HuH-7 (cell line): ENCODE measurements at places on chromosomes 6 and 20.

GRCh38 chr20:49706630-49707091 lies 7.0 kb downstream of the B4GALT5 start:
- no peak for DNase-seq

- no peak for DNase-seq
These were observed 15.0 kb downstream of the KIAA0319 start for GRCh38 chr6:24630856-24631505.

DNA sequence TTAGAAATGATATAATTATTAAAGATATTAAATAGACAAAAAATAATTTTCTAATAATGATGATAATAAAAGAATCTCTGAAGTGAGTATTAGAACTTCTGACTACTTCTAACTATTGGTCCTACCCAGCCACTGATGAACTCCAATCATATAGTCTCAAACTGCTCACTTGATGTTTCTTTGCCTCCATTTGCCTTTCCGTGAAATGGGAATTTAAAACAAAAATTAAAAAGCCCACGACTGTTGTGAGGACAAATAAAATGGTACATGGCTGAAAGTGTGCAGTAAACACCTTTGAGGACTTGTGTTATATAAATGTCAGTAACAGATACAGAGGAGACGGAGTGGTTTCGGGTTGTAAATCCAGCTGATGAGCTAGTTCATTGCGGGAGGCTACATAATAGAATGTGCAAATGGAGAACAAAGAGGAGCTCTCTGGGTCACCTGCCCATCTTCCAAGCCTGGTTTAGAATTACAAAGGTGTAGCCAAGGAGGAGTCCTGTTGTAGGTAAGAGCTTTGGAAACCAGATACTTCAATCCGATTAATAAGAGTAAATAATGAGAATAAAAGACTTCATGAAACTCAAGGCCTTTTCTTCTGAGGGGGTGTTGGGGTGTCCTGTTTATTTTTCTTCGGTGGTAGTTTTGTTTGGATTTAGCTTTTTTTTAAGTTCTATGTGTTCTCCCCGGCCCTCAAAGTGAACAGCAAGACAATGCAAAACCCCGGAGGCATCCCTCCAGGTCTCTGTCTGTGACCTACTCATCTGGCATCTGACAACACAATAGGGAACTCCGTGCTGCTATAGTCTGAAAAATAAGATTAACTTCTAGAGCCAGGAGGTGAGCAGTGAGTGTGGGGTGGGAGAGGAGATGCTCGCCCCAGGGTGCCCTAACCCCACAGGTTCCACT lies 4.4 kb upstream of the PXDC1 start:
- DNase-seq = no peak

DNA sequence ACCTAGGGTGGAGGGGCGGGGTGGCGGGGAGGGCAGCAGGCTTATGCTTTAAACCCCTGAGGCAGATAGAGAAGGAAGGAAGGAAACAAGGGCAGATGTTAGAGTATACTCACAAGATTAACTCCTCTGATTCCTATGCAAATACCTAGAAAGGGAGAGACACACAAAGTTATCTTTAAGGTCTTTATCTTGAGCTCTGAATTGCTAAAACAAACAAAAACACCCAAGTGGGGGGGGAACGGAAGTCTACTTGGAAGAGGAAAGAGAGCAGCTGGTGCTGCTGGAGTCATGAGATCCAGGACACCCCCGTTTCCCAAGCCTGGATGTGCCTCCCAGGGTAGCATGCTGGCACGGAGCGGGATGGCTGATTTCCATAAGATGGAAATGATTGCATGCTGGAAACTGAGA lies 43.4 kb downstream of the PLAGL1 start:
- DNase-seq = no peak

DNA sequence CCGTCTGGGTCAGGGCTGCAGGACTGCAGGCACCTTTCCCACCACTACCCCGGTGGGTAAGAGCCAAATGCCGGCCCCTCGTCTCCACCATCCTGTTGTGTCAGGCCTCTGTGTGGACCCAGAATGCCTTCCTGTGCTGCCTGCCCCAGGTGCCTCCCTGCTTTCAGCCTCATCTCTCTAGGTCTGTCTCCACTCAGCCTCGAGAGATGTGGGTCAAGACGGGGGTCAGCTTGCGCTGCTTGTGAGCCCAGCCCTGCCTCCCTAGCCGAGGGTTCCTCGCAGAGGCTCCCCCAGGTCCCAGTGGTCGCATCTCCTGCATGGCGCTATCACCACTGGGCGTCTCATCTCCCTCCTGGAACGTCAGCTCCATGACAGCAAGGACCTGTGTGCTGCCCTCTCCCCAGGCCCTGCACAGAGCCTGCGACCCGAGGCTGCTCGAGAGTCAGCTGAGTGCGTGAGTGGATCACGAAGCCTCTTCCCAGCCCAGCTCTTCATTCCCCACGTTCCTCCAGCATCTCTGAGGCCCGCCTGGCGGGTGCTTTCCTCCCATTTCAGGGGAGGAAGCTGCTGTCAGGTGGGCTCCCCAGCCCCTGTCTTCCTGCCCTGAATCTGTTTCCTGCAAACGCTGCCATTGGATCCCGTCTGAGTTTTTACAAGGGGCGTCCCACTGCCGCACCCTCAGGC lies 38.7 kb upstream of the ZBP1 start:
- no peak for DNase-seq

DNA sequence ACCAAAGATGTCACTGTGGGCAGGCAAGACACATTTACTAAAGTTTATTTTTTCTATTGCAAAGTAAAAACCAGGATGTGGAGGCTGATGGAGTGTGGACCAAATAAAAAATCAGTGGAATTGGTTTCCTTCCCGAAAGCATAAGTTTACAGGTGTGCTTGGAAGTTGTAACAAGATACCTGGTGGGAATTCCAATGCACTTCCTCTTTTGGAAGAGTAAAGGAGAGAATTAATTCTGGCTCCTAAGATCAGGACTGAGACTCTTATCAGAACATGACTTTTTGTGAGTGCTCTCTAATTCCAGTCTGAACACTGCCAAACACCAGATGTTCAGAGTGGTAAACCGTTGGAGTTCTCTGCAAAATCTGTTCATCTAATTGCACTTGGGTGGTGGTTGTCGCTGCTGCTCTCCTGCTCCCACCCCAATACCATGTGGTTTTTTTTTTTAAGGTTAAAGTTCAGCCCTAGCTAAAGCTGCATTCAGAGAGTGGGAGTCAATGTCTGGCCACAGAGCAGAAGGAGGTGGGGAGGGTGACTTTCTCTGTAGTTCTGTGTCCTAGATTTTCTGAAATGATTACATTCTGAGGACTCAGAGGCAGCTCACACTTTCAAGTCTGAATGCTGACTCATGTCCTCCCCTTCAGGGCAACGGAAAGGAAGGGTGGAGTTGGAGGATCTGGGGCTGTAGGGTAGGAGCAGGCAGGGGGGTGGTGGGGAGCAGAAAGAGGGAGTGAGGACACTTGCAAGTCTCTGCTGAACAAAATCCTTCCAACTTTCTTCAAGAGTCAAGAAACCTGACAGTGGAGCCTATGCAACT lies 275.8 kb upstream of the PRDM1 start:
- DNase-seq = no peak

DNA sequence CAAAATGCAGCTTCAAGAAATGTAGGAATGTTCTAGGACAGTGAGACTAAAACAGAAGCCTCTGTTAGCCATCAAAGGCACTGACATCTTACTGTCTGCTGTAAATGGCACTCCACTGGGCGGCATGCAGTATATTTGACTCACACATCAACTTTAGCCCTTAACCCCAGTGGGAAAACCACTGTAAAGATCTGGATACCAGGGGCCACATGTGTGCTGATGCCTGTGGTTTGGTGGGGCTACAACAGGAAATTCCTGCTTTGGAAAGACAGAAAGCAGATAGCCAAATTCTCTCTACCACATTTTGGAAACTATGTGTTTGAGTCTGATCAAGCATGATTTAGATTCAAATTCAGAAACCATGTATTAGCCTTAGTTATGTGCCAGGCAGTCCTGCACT lies 4.3 kb downstream of the PFDN4 start:
- DNase-seq = no peak

GRCh38 chr6:104404377-104404776 lies 455.3 kb downstream of the HACE1 start:
- DNase-seq = no peak

DNA sequence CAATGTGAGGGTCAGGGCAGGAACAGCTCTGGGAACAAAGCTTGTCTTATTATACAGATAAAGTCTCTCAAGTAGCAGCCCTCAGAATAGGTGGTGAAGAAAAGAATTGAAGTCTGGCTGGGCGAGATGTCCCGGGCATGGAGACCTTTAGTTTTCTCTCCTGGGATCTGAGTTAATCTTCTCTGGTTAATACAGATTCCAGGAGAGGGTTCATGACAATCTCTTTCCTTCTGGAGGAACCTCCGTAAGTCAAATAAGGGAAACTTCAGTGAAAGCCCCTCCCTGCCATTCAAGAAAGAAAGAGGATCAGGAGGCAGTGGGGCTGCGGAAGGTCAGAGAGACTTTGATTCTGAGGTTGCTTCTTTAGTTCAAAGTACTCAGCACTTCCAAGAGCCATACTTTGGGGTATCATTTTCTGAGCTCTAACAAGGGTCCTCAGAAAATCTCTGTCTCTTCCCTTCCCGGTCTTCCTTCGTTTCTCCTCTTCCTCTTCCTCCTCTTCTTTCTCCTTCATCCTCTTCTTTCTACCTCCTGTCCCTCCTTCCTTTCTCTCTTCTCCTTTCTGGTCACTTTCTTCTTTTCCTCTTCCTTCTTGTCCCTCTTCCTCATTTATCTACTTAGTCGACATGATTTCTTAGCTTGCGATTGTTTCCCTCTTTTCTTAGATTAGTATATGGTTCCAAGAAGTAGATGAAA lies 4.6 kb upstream of the ZNF184 start:
- no peak for DNase-seq

DNA sequence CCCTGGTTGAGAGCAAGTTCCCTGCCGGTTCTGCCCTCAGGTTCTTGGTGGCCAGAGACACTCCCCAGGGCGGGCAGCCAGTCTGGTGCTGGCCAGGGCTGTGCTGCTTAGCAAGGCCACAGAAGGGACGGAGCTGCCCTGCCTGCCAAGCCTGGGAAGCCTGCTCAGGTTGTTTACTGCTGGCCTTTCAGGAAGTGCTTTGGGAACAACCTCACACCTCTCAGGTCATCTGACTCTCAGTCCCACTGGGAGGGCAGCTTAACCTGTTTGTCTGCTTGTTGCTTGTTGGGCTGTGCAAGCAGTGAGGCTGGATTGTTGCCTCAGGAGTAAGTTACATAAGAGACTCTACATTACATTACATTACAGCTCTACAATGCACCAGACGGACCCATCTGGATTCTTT lies 75.8 kb upstream of the AFDN start:
- DNase-seq = peak; percentile 69

- DNase-seq = no peak
These were observed 15.2 kb downstream of the COX4I2 start for GRCh38 chr20:31652917-31653396.

GRCh38 chr20:61769286-61769832 lies 296.3 kb downstream of the TAF4 start:
- no peak for DNase-seq

GRCh38 chr6:107539409-107539808 lies 49.5 kb downstream of the SOBP start:
- peak; percentile 38 for DNase-seq

DNA sequence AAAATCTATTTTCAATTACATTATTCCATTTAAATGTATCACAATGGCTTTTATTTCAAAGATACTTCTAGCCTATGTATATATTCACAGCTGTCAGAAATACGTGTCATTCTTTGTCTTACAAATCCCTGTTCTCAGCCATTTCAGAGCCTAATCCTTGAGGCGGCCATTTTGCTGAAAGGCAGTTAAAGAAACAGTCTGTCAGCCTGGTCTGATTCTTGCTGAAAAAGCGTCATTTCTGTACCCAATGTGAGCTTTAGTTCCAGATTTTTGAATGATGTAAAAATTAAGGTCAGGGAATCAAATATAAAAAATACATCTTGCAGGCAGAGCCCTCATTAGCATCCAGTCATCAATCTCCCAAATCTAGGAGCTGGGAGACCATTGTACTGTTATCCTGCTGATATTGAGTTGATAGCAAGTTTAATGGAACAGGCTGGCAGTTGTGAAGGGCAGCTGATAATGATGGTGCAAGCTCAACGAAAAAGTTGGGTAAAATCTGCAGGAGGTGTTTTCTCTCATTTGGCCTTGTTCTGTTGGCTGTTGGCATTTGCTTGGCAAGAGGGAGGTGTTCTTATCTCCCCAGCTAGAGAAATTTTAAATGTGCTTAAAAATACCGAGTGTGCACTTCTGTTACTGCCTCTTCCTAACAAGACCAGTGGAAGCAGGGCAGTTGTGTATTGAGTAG lies 314.8 kb downstream of the SOX4 start:
- DNase-seq = no peak

DNA sequence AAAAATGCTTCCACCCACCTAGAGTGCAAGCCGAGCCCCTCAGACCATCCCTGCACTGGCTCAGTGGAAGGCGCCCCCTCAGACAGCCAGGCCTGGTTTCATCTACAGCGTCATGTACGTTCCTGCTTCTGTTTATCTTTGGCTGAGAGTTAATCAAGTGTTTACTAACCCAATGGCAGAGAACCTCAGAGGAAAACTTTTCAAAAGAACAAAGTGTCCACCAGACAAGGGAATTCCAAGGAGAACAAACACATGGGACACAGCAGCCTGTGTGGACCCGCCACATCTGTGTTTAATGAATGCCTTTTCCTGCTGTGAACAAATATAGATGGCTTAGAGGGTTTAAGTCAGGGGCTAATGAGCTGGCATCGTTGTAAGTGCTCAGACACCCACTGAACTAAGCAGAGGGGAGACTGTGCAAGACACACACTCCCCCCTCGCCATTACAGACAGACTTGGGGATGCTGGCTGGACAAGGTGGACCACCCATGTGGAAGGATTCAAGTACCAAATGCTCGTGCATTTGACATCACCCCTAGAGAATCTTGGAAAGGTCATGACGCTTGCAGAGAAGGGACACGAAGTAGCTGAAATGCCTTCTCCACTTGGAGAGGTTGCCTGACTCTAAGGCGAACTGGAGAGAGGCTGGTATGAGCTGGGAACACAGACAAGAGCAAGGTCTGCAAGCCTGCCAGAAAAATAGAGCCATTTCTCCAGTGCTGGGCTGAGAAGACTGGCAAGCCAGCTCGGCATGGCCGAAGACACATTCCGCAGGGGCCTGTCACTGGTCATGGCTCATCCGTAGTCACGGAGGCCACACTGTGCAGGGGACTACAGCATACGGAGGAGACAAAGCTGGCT lies 53.5 kb upstream of the NXT1 start:
- no peak for DNase-seq

DNA sequence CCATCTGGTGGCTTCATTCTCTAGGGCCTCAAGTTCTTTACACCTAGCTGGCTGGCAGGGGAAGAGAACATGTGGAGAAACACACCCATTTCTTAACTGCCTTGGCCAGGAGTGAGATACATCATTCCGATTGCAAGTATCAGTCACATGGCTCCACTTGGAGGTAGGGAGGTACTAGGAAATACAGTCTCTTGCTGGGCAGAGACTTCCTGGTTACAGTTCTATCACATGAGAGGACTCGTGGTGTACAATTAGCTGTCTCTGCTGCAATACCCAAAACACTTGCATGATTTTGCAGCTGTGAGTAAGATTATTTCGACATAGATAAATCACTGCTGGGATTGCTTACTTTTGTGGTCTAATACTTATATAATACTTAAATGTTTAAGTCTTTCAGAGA lies 51.1 kb downstream of the GTF2H5 start:
- DNase-seq = no peak
